ENCODE measurements at places on chromosomes 6 and 20.

DNA sequence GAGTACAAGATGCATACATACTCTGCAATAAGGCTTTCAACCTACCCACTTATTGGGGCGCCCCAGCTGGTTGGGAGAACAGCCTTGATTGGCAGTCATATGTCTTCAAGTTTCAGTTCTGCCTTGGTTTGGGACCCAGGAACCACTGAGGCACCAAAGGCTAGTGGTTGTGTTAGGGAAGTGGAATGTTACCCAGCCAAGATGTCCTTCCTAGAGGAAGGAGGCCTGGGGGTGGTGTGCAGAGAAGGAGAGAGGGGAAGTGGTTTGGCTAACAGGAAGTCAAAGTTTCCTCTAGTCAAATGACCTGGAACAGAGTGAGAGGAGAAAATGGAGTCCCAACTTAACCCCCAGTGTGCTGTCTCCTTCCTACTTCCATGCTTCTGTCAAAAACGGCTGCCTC is 59.4 kb downstream of the CD164 start:
- ATAC-seq, result peak; percentile 71

- ATAC-seq, result peak; percentile 21
Observed at GRCh38 chr20:62358171-62359042, 8.7 kb downstream of the LAMA5 start.

DNA sequence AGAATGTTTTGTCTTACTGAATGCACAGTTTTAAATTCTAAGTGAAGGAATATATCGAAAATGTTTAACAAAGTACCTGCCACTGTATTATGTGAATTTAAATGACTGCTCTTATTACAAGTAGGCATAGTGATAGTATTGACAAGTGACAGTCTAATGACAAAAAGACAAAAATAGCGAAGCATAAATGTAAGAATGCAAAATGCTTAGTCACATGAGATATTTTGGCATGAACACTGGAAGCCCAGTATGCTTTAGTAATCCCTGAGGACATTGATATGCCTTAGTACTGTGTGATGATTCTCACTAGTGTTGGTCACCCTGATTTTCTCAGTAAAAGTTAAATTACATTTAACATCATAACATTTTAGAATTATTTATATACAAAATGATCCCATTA is 153.5 kb downstream of the EYA4 start:
- ATAC-seq, result no peak

GRCh38 chr6:46353528-46353927 is 137.7 kb downstream of the RCAN2 start:
- ATAC-seq, result no peak

DNA sequence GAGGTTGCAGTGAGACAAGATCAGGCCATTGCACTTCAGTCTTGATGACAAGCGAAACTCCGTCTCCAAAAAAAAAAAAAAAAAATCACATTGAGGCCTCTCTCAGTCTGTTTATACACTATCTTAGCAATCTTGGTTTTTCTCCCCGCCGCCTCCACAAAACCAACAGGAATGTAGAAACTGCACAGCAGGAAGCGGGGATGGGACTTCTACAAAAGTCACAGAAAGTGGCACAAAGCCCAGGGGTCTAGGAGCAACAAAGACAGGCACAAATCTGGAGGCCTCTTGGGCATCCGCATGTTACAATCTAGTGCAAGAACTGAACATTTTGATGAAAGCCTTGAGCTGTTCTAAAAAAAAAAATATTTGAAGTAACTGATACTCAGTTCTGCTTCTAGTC is 48.6 kb downstream of the KDM1B start:
- no peak for ATAC-seq

DNA sequence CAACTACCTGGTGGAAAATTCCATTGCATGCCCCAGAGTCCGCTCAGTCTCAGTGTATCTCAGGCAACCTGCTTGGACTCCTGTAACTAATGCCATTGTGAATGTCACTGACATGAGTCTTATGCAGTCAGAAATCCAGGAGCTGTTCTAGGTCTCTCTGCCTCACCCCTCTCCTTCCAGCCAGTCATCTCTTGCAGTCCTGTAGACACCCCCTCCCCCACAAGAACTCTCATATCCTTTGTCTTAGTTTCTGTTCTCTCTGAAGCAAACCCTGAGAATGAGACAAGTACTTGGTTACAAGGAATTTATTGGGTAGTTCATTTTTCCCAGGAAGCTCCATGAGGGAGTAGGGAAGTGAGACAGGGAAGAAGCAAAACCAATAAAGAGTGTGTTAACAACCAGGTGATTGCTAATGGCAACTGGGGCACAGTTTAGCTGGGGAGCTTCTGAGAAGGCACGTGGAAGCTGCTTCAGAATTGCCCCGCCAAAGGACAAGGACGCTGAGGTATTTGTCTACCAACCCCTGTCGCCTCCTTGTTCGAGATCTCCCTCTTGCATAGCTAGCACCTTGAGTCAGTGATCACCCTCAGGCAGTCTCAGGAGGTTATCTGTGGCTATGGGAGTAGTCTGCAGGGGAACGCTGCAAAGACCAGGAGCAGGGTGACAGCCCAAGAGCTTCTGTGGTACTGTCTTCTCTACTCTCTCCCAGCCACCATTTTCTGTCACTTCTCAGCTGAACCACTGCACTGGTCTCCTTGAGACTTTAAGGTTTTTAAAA is 911.4 kb upstream of the FLRT3 start:
- ATAC-seq, result no peak

- no peak for ATAC-seq
Observed at GRCh38 chr6:149716181-149716963, 1.5 kb downstream of the LATS1 start.

DNA sequence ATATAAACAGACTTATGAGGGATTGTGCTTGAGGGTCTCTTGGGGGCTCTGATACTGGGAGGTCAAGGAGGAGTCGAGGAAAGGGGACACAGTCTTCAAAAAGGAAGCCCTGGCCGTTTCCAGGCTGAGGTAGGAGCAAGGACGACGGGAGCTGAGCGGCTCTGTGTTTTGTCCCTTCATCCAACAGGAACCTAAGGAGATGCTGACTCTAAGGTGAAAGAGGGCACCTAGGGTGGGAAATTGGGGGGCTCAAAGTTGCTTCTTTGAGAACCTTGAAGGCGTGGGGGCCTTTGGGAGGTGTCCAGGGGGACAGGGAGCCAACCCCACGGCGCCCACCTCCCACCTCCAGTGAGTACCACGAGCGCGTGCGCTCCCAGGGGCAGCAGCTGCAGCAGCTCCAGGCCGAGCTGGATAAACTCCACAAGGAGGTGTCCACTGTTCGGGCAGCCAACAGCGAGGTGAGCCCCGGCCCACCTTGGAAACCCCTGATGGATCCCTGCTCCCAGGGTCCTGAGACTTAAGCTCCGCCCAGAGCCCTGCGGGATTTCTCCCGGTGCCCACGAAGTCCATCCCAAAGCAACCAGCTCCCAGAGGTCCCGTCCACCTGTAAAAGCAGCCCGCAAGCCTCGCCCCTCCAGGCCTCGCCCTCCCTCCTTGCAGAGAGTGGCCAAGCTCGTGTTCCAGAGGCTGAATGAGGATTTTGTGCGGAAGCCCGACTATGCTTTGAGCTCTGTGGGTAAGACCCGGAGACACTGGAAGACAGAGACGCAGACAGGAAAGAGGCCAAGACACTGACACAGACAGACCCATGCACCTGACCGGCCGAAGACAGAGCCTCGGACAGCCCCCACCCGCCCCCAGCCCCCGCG is 2.9 kb downstream of the SPAG4 start:
- no peak for ATAC-seq

- ATAC-seq, result no peak
Observed at GRCh38 chr20:50202677-50203076, 12.0 kb downstream of the CEBPB start.

GRCh38 chr6:167044696-167045095 is 45.5 kb downstream of the CEP43 start:
- ATAC-seq, result no peak

DNA sequence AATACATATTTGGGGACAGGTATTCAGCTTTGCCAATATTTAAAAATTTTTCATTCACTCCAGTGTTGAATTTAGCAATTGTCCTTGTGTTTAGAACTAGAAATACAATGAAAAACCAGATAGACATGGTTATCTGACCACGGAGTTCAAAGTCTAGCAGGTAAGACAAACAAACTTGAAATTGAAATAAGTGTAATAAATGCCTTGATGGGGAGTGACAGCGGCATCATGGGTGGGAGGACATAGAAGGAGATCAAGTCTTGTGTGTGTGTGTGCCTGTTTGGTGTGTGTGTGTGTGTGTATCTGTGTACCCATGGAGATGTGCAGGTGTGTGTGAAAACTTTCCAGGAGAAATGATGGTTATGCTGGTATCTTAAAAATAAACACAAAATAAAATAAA is 750.0 kb upstream of the CITED2 start:
- no peak for ATAC-seq
